Endothelial cell (in vitro differentiated cells): ENCODE measurements at places on chromosomes 16 and 17.

DNA sequence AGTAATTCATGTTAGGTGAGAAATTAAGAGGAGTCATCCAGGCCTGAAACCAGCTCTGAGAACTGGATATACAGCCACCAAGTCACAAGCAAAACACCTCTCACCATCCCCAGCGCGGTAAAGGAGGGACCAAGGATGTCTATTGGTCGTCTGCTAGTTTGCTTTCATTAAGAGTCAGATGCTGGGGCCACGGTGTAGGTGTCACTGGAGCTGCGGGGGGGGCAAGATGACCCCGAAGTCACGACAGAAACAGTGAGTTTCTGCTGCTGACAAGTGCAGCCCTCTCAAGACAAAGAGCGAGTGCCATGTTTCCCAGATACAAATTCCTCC is 790 bp downstream of the NCBP3 start:
- DNase-seq = no peak

DNA sequence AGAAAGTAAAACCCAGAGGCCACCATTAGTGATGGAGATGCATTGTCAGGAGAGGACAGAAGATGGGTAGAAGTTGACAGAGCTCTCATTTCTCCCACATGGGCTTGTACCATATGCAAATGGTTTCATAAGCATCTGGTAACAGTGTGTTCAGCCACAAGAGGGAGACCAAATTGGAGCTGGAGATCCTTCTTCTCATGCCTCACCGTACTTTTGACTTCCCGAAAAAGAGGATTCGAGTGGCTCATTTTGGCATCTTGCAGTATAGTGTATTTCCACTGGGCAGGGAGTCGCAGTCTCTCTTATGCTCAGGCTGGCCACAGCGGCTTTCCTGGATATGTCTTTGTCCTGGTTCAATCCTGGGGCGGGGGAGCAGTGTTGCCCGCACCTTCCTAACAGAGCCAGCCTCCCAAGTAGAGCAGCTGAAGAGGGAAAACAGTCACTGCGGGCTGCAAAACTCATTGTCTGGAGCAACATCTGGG is 23.8 kb downstream of the TBC1D3B start:
- no peak for DNase-seq

GRCh38 chr17:55726440-55726839 is 3.8 kb upstream of the TMEM100 start:
- no peak for DNase-seq

GRCh38 chr17:9598661-9599060 is 22.2 kb downstream of the CFAP52 start:
- DNase-seq = no peak

DNA sequence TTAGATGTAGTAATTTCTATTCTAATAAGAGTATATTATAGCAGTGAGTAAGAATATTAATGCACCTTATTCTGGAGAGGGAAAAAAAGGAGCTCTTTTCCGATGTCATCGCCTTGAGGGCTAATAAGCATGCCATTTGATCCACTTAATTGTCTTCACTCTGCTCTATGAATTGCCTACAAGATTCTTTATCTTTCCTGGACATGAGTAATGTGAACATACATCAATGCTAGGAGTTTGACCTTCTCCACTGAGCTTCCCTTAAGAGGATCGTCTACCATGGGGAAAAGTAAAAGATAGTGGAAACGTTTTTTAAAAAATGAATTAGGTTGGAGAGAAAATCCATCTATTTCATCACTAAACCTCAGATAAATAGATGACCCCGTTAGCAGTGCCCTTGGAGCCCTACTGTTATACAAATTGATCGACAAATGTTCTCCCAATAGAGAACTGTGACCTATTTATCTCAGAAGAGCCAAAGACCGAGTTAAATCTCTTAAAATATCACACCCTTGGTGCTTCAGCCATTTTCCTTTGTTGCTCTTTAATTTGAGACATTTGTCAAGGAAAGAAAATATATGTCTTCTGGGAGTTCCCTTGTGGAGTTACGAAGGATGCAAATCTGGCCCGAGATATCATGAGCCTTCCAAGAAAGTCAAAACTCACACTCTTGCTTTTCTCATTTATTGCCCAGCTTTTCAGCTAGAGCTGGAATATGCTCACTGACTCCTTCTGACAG is 898.5 kb downstream of the KCNJ2 start:
- DNase-seq = no peak

DNA sequence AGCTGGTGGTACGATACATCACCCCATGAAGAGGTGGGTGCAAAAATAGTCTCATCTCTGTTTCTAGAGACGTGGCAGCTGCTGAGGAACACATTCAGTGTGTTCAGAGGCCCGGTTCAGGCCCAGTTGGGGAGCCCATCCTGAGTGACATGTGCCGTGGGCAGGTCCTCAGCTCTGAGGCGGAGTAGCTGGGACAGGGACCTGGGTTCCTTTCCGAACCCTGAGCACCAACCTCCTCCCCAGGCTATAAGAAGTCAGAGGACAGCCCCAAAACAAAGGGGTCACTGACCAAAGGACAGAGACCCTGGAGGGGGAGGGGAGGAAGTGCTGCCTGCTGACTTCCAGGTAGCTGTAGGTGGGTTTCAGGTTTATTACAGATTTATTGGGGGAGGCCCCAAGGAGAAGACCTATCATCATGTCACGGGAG is 5.1 kb downstream of the LDHD start:
- no peak for DNase-seq

- DNase-seq = peak; percentile 64
Measured at GRCh38 chr16:15434425-15435215, at the start of gene BMERB1. Gene BMERB1 (plus strand): TSS chr16:15434588. CDS start chr16:15434654, 66 bp downstream.

DNA sequence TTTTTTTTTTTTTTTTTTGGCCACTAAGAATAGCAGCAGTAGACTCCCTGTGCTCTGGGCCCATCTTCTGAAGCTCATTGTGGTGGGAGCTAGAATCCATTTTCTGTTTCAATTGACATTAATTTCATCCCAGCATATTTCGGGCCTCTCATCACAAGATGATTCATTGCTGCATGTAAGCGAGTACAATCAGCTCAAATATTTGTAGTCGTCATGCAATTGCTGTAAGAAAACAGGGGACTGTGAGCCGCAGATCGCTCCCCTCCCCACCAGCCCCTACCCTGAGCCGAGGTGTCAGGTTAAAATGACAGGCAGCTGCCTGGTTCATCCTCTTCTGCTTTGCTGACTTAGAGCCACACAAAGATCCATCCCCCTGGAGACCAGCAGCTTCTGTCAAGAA is 358.8 kb upstream of the CDH5 start:
- DNase-seq = no peak

DNA sequence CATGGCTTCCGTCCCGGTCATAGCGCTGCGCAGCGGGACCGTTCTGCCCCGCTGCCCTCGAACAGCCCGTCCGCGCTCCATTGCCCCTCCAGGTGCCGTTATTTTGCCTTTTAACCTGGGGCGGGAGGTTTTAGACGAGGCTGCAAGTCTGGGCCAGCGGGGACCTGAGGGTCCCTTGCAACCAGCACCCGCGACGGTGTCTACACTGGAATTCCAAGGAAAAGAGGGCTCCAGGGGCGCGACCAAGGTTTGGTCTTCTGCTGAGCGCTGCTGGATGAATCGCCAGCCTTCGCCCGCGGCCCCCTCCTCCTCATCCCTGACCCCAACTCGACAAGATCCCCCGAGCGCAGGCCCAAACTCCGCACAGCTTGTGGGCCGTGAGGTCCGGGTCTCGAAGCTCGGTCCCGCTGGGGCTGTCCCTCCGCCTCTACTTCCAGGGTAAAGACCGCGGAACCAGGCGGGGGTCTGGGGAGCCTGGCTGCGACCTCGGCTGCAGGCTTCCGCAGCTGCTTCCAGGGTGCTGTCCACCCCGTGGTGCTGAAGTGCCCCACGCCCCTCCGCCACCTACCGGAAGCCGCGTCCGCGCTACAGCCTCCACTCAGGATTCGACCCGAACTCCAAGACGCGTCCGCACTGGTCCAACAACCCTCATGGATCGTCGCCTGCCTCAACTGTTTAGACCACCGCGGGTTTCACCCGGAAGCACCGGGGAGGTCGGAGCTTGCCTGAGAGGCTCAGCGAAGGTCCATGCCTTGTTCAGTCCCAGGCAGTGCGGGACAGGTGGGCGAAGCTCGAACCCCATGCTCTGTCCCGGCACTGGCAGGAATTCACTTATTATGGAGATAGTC is 10.1 kb upstream of the CA4 start:
- peak; percentile 86 for DNase-seq

- peak; percentile 56 for DNase-seq
Measured at GRCh38 chr16:62036101-62036801, at the start of gene CDH8. Gene CDH8 (minus strand): TSS chr16:62036438. CDS start chr16:62021403, 15,035 bp downstream.

DNA sequence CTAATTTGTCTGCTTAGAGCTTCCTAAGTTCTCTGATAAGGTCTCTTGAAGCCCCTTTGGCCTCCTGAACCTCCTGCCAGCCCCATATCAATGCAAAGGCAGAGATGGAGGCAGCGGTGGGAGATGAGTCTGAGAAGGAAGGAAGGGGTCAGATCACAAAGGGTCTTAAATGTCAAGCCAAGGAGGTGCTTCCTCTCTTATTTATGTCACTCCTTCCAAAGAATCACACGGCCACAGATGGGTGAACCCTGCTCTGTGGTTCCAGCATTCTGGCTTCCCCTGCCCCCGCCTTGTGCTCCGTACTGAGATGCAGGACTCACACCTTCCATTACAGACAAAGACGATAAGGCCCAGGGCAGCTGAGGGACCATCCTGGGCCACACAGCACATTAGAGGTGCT is 96.3 kb downstream of the GSG1L start:
- DNase-seq = no peak

GRCh38 chr16:17204644-17205043 is 266.1 kb downstream of the XYLT1 start:
- no peak for DNase-seq

GRCh38 chr17:63274146-63274545 is 172.0 kb downstream of the CYB561 start:
- DNase-seq = no peak
